ENCODE measurements at places on chromosomes 3 and 15.

DNA sequence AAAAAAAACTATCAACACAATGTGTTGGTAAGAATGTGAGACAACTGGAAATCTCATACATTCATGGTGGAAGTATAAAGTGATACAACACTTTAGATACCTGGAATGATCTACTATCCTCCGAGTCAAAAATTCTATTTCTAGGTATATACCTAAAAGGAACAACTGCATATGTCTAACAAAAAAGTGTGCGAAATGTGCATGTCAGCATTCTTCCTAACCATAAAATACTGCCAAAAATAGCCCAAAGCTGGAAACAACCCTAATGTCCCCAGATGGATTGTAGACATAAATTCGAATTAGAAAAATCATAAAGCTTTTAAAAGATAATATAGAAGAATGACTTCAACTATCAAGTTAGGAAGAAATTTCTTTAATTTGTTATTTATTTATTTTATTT lies 51.2 kb upstream of the FGF12 start:
- no peak for DNase-seq

DNA sequence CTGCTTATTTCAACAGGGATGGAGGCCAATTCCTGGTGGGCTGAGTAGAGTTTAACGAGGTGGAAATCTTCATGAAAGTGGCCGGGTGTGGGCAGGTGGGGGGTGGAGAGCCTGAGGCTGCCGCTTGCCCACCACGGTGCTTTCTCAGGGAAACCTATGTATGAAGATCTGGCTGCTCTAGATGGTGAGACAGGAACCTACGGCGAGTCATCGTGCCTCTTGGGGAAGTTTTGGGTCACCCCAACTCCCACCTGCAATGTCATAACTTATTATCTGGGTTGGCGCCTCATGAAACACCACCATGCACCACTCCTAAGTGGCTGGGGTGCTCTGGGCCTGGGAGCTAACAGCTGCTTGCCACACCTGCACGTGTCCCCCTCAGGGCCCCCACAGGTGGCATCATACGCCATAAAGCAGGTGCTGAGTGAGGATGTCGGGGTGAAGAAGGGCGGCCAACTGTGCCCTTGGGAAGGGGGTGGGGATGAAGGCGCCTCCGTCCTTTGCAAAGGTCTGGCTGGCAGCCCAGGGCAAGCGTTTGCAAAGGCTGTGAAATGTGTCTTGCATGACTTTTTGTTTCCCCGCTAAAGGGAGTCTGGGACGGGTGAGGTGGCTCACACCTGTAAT lies 27.9 kb upstream of the SNRPA1 start:
- DNase-seq: no peak

DNA sequence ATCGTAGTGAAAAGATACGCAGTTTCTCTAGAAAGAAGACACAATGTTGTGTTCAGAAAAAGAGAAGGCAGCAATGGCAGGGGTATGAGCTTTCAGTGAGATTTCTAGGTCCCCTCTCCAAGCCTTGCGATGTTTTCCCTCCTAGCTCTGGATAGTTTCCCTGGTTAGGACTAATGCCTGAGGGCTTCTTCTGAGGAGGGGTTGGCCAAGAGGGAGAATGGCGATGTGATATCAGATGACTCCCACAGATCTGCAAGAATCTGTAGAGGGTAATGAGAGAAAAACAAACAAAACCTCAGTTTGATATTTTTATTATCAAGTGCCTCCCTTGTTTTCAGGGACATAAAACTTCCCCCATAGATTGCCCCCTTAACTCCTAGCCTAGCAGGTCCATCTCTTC lies 4.1 kb upstream of the CLDN1 start:
- no peak for DNase-seq

- DNase-seq: no peak
Measured at GRCh38 chr3:39094851-39095677, 12.4 kb downstream of the GORASP1 start.

GRCh38 chr15:57444877-57445513 lies 68.7 kb downstream of the CGNL1 start:
- DNase-seq: no peak

GRCh38 chr15:34701536-34701935 lies 53.3 kb downstream of the GJD2 start:
- peak; percentile 24 for DNase-seq

- no peak for DNase-seq
Measured at GRCh38 chr3:87109465-87109864, 117.6 kb upstream of the CHMP2B start.

DNA sequence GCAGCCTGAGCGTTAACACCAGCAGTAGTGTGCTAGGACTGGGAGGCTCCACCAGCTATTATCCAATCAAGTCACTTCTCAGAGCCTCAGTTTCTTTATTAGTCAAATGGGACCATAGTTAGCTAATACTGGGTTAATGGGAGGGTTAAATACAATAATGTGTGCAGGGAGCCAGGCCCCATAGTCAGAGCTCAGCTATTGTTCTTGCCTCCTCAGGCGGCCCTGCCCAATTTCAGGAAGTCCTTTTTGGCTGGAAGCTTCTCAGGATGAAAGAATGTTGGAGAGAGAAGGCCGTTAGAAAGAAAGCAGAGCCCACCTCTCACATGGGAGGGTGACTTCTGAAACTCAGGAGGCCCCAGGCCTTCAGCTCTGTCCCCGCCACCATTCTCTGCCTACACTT lies 39.5 kb upstream of the SMAD6 start:
- no peak for DNase-seq

- peak; percentile 64 for DNase-seq
Measured at GRCh38 chr3:170811928-170812591, 57.9 kb downstream of the RPL22L1 start.

DNA sequence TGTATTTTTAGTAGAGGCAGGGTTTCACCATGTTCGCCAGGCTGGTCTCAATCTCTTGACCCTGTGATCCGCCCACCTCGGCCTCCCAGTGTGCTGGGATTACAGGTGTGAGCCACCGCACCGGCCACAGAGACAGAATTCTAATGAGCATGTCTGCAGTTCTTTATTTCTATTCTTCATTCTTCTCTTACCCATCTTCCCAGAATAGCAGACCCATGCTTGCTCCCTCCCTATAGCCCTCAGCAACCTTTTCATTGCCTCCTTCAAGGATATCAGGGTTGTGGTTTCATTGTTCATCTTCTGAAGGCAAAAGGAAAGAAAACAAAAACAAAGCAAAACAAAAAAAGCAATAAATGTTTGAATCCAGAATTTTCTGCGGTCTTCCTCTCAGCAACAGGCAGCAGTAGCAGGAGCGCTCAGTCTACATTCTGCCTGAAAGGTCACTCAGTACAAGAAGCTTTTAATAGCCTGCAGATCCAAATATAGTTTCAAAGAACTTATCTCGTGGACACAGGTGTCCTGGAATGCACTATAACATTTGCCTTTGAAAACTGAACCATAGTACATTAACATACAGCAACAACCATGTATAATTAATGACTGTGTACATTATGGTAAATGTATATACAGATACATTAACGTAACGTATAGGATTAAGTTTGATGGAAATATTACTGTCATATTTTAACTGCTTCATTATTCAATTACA lies at the start of gene SMCO1:
TSS of gene SMCO1 (minus strand) at position 434 of the 709 bp plus-strand sequence. CDS start at position 297, 137 bp downstream.
- DNase-seq: no peak

DNA sequence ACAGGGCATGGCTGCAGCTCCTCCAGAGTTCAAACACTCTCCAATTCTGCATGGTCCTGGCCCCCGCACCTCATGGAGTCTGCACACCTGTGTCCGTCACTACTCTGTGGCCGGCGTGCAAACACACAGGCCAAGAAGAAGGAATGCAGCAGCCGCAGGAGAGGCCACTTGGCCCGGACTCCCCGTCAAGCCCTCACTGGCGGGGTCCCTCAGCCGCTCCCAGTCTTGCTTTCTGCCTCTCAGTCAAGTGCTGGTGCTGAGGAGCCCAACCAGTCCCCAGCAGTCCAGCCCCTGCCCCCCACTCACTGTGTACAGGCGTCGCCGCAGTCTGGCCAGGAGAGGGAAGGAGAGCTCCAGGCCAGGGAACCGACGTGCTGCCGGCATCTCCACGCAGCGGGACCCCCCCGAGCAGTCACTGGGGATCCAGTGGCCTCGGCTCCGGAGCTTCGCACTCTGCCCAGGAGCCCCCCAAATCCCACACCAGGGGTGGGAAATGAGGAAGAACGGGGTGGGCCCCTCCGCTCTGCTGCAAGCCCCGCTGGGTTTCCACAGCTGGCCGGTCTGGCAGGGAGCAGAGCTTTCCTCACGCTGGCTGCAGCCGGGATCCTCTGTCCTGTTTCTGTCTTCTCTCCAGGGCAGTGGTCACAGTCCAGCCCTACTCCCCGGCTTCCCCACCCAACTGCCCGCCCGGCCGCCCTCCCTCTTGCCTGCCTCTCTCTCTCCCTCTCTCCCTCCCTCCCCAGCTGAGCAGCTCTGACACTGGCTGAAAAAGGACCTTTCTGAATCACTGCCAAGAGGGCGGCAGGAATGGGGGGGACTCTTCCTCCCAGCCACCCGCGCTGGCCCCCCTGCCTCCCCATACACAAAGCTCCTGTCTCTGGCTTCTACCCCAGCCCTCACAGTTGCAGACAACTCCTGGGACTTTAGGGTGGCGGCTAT lies 16.0 kb downstream of the TNK2 start:
- DNase-seq: peak; percentile 91

- no peak for DNase-seq
Measured at GRCh38 chr3:69454204-69454787, 68.4 kb upstream of the FRMD4B start.

DNA sequence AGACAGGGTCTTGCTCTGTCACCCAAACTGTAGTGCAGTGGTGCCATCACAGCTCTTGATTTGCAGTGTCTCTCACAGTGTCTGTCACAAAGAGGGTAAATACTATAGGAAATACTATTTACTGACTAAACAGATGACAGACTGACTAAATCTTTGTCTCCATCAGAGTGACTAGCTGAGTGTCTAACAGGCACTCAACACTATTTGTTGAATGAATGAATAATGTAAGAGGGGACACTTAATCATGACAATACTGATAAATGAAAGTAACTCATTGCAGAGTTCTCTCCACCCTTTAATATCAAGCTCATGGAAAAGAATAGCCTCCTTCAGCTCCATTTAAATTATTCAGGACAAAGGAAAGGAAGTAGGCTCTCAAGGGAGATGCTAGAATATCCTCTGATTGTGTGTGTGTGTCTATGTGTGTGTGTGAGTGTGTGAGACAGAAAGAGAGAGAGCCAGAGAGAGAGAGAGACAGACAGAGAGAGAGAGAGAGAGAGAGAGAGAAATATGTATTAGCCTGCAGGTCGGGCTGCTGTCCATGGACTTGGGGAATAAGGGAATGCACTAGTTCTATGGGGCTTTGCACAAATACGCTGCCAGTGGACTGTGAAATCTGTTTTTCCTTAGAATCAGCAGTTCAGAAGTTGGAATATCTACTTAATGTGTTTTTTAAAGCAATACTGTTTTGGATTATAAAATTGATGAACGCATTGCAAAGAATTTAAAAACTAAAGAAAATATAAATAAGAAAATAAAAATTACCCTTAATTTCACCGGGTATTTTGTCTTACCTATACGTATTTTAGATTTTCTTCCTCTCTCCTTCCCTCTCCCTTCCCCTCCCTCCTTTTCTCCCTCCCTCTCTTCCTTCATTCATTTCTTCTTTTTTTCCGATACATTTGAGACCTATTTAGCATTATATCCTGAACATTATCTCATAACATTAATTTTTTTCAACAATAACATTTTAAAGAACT lies 132.9 kb upstream of the LRIG1 start:
- DNase-seq: no peak

- no peak for DNase-seq
Measured at GRCh38 chr15:72833561-72833960, 50.0 kb upstream of the ADPGK start.

DNA sequence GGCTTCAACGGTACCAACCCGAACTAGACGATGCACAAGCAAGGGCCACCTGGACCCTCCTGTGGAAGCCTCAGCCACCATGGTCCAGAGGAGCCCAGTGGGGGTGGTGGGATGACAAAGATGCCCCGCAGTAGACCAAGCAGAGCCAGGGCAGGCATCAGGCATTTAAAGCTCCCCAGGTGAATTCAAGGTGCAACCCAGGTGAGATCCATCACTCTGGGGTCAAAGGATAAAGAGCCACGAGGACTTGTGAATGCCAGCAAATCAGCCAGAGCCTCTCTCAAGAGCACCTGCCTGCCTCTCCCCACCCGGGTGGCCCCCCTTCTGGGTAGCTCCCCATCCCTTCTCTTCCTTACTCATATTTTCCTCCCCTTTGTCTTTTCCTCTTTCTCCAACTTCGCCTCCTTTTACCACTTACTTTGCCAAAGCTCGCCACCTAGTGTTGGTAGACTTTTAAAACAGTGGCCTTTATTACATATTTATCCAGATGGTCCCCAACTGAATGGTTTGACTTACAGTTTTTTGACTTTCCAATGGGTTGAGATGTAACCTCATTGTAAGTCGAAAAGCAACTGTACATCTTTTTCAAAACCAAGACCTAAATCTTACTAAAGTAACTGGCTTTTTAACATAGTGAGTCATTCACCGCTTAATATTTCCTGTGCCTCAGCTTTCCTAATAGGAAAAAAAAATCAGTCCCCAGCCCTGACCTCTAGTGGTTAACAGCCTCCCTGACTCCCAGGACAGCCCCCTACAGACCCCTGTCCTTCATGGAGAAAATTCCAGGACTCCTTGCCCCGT lies 18.8 kb downstream of the PLA2G4F start:
- peak; percentile 31 for DNase-seq

GRCh38 chr3:105571005-105571404 lies 204.3 kb downstream of the ALCAM start:
- DNase-seq: no peak

- no peak for DNase-seq
Measured at GRCh38 chr3:113721636-113722035, 24.4 kb downstream of the NAA50 start.

GRCh38 chr3:38958026-38958720 lies 93.6 kb downstream of the SCN11A start:
- no peak for DNase-seq

GRCh38 chr3:120071259-120071658 lies 23.0 kb downstream of the GSK3B start:
- no peak for DNase-seq

DNA sequence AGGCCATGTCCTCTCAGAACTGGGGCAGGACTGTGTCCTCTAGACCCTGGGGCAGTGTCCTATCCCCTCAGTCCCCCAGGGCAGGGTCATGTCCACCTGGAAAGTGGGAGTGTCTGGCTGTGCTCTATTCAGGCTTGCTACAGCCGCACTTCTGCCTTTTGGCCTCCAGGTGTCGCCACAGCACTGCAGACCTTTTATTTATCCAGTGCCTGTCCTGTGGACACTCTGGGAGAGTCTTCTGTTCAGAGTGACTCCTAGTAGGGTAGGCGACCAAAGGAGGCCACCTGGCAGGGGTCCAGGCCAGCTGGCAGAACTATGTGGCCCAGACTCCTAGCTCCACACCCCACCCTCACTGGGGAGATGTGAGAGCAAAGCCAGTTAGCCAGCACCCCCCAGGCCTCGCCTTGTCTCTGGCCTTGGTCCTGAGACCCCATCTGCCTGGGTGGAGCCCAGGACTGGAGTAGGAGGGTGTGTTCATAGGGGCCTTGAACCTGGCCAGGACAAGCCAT lies 3.9 kb downstream of the TMIE start:
- peak; percentile 87 for DNase-seq

GRCh38 chr3:197847866-197848401 lies 56.9 kb downstream of the LRCH3 start:
- DNase-seq: no peak

DNA sequence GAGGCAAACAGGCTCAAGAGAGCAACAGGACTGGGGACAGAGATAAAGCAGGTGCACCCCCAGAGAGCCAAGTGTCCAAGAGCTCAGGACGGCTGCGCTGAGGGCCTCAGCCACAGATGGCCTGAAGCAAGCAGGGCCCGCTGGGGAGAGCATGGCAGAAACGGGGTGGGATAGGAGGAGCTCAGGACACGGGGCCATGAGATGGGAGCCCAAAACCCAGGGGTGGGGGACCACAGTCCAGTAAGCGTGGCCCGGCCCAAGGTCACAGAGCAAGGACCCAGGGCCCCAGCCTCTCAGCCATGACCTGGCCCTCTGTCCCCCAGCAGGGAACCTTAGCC lies 9.5 kb downstream of the DUSP7 start:
- DNase-seq: no peak
